MV-4-11 (cell line): ENCODE measurements at places on chromosomes 12 and 14.

DNA sequence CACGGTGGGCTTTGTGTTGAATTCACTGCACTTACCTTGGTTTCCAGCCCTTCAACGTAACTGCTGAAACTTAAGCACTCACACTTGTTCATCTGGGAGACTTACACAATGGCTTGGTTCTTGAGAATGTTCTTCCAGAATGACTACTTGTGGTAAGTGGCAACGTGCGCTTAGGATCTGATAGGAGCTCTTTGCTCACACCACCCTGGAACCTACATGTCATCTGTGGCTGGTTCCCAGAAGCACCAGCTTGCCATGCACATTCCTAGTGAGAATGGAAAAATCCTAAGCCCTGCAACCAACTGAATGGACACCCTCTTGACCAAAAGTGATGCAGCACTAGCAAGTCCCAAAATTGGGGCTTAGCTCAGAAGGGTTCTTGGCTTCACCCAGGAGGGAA is 59.0 kb upstream of the FAM181A start:
- no peak for DNase-seq

GRCh38 chr14:51507511-51507905 is 144.2 kb upstream of the FRMD6 start:
- no peak for DNase-seq

DNA sequence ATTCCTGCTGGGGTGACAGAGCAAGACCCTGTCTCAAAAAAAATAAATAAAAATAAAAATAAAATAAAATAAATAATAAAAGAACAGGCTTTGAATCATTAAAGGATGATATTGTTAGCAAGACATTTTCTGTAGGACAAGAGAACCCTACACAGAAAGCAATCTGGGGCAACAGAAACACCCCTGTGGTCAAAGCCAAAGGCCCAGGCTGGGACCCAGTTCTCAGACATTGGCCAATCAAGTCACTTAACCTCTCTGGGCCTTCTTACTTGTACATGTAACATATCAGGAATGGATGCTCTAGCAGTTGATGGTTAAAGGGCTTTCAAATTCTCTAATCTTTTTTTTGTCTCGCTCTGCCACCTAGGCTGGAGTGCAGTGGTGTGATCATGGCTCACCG is 35.5 kb upstream of the TESC start:
- no peak for DNase-seq

DNA sequence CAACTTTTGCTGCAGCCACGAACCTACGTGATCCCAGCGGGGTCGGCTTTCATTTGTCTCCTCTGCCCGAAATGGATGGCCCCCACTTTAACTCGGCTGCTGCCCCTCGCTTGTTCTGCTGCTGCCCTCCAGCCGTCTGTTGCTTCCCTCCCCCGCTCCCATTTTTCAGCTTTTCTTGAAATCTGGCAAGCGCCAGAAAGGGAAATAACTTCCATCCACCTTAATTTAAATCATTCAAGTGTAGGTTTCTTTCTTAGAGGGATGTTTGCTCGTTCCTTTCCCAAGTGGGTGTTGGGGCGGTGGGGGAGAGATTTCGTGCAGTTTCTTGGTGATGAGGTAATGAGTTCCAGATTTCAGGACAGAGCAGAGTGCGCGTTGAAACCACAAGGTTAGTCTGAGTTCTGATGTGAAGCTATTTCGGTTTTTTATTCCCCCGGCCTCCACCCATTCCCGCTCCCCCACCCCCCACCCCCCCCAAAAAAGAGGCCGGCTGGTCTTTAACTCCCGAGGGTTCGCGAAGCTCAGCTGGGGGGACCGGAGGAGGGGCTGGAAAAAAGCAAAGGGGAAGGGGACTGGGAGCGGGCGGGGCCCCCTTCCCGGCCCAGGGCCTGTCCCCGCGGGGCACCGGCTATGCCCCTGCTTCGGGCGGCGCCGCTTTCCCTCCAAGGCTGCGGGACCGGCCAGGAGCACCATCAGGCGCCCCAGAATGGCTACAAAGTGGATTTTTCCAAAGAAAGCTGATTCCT is 2.2 kb upstream of the ZFP36L1 start:
- DNase-seq: no peak

GRCh38 chr12:59119676-59120075 is 199.4 kb upstream of the LRIG3 start:
- DNase-seq: no peak

- no peak for DNase-seq
Measured at GRCh38 chr12:6605421-6606330, 1.5 kb downstream of the CHD4 start.

DNA sequence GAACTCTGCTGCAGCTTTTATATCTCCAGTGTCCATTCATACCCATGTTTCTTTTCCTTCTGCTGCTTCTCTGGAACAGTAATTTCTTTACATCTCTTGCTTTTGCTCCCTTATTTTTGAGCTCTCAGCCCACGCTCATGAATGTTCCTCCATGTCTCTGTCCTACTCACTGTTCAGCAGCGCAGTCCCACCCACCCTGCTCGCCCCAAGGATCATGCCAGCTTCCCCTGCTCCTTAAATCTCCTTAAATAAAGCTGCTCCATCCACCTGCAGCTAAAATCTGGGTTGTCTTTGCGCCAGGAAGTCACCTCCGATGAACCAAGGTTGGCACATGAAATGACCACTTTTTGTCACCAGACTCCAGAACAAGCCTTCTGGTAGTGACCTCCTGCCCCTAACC is 201.1 kb upstream of the RGS6 start:
- no peak for DNase-seq

GRCh38 chr12:28827861-28828260 is 321.2 kb upstream of the FAR2 start:
- no peak for DNase-seq

DNA sequence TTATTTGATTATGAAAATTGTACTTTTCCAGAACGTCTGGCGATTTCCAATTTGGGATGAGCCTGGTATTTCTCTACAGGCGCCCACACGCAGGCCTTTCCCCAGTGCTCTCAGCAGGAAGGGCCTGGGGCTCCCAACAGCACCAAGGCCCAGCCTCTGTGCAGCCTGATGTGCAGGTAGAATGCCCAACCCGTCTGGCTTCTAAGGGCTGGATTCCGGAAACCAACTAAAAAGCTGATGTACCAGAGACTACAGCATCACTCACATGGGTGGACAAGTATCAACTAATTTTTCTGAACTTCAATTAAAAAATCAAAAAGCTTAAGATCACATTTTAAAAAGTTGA is 25.8 kb downstream of the CDC42BPB start:
- no peak for DNase-seq

DNA sequence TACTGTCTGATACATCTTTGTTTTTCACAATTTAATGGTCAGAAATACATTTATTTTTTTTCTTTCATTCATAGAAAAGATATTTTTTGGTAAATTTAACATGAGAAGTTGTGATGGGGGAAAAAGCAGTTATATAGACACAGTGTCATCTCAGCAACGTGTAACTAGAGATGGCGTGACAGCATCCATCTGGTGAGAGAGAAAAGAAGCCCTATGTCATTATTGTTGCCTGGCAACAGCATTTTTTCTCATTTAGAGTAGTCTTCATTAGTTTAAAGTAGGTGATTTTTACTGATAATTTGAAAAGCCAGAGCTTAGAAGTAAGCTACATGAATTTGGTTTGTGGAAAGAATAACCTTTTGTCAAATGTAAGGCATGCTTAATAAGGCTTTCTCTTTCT is 128.6 kb downstream of the ACSS3 start:
- DNase-seq: no peak

DNA sequence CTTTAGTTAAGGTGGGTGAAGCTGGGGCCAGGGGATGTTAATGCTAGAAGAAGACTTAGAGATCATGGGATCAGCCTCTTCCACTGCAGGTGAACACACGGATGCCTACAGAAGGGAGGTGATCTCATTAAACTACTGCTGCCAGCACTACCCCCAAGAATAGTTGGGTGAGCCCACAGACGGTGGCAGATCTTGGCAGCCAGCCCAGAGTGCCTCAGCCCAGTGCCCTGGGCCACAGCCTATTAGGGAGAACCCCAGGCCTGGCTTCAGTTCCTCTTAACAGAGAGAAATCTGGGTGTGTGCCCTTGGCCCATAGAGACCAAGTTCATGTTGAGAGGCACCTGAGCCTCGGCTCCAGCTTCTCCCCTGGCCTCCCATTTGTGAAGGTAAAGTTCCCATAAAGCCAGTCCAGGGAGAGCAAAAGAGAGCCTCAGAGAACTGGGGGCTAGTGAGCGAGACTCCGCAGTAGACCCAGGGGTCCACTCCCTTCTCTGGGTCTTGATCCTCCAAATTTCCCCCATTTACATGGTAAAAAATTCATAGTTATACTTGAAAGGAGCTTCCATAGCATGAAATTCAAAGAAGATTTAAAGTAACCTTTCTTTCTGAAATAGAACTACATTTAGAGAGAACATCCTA is 125.0 kb upstream of the CCND2 start:
- DNase-seq: peak; percentile 88

DNA sequence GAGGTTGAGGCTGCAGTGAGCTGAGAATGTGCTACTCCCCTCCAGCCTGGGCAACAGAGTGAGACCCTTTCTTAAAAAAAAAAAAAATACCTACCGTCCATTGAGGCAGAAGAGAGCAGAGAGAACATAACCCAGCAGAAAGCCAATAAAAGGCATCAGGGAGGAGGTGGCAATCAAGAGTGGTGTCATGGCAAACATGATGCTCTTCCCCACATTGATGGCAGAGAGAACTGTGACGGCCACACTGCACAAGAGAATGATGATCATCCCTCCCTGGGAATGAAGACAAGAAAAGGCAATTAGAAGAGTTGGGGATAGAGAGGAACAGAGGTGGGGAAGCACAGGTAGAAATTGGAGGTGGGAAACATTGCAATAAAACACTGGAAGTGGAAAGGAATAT is 12.1 kb downstream of the SRSF5 start:
- no peak for DNase-seq

GRCh38 chr12:46858368-46858767 is 32.6 kb upstream of the SLC38A4 start:
- no peak for DNase-seq

DNA sequence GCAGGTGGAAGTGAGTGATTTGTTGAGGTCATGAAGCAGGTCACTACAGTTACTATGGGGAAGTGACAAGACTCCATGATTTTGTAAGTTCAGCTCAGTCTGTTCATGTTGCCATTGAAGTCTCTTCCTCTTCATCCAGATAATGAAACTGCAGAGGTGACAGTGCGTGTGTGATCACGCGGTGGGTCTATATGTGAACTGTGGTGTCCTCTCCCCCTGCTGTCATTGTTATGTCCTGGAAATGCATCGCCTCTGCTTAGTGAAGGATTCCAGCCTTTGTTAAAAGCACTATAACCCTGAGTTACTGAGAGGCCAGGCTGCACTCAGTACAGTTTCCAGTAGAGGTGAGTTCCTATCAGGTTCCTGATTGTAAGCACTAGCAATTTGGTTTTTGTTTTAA is 216.2 kb upstream of the RMST start:
- DNase-seq: peak; percentile 75

DNA sequence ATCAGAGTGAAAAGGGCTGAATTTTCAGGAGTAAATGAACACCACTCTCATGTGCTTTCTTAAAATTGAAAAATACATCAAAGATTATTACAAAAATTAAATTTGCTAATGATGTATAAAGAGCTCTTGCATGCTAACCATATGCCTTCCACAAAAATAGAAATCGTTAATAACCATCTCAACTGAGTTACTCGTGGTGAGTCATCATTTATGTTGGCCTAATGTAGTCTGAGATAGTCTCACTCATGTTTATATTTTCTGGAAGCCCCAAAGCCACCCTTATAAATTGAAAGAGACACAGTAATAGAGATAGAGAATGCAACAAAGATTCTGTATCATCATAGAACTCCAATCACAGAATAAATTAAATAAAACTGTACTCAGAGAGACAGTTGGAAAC is 131.2 kb downstream of the KCNH5 start:
- no peak for DNase-seq

DNA sequence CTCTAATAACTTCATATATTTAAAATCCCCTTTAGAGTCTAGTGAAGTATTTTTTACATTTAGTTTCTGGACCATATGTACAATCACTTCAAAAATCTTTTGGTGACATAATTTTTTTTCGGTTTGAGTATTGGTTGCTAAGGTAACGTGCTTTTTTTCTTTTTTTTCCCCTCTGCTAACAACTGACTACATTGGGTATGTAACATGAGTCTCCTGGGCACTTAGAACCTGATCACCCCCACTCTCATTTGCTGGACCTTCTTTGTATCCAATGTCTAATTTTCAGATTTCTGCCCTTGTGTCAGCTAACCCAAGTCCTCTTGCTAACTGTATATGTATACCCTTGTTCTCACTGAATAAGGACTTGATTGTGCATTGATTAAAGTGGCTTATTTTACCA is 592.9 kb upstream of the FLRT2 start:
- no peak for DNase-seq

- DNase-seq: no peak
Measured at GRCh38 chr14:38412654-38413053, 156.8 kb upstream of the CLEC14A start.

- peak; percentile 75 for DNase-seq
Measured at GRCh38 chr12:43957732-43958372, 122.0 kb downstream of the TMEM117 start.

DNA sequence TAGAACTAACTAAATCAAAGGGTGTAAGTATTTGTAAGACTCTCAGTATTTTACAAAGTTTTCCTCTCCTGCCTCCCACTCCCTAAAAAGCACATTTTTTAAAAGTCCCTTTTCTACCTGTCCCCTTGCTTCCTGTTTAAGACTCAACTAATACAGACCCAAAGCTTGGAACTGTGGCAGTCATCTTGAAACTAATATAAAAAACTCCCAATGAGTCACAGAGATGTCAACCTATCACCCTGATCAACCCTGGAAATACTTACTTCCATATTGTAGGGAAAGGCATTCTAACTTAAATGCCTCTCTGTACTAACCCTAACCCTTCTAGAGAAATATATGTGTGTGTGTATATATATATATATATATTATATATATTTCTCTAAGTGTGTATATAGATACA is 184.8 kb downstream of the SPTSSA start:
- no peak for DNase-seq

- no peak for DNase-seq
Measured at GRCh38 chr12:29516431-29516875, 19.0 kb upstream of the OVCH1 start.

- DNase-seq: no peak
Measured at GRCh38 chr12:29879606-29880308, 96.0 kb upstream of the TMTC1 start.

- no peak for DNase-seq
Measured at GRCh38 chr12:58176296-58176869, 235.0 kb downstream of the ATP23 start.

- DNase-seq: no peak
Measured at GRCh38 chr12:51374361-51374760, 16.8 kb downstream of the GALNT6 start.

GRCh38 chr12:57966536-57966935 is 25.2 kb downstream of the ATP23 start:
- DNase-seq: no peak

DNA sequence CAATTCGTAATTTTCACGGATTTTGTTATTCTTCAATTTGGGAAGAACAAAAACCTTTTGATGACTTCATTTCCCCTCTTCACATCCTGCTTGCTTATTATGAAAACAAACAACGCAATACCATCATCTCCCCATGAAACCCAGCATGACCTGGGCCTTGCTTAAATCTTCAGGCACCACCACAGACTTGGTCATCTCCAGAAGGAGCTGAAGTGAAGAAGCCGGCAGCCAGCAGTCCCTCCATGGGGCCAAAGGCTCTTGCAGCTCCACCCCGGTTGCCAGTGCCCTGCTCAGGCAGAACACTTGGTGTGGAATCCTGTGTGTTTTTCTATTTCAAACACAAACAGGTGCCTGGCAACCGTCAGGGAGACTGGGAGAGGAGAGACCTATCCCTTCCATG is 982.9 kb upstream of the TMEM132C start:
- no peak for DNase-seq
